Bone marrow (tissue), 2 donors: ENCODE measurements at places on chromosomes 11 and 22.
A peak's percentile ranks its signal among the peaks of the same experiment; 100 is the strongest.

- DNase-seq: no peak
Measured at GRCh38 chr11:98003606-98004371, 1017.0 kb upstream of the CNTN5 start.

GRCh38 chr22:41401781-41402648, 20.3 kb downstream of the TEF start:
- no peak for DNase-seq

DNA sequence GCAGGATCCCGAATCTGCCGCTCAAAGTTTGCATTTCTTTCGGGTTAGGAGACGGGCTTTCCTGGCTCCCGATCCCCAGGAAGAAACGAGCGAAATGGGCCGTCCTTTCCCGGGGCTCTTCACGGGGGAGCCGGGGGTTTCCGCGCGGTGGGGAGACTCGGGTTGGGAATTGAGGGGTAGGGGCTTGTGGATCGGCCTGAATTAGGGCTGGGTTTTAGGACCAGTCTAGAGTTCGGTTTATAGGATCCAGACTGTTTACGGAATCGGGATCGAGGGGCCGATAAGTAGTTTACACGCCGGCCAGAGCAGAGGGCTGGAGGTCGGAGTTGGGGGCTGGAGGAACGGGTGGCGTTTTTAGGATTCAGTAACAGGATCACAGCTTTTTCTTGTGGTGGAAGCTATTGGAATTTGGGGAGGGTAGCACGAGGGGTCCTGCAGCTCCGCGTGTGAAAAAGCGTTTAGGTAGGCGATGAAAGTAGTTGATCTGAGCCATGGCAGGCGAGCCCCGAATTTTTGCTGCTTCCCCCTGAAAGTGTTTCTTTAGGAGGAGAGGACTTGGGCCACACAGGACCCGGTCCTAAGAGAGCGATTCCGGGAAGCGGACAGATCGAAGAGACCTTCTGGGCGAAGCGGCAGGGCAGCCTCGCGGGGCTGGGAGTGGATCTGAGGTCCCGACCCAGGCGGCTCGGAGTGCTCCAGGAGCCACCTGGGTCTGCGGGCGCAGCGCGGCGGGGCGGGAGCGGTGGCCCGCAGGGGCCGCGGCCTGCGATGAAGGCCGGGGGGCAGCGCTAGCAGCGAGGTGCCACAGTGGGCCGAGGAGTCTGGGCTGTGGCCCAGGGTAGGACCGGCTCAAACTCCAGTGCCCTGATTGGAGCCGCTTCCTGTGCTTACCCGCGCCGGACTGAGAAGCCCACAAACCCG, 1.6 kb downstream of the PKNOX2 start:
- no peak for DNase-seq

DNA sequence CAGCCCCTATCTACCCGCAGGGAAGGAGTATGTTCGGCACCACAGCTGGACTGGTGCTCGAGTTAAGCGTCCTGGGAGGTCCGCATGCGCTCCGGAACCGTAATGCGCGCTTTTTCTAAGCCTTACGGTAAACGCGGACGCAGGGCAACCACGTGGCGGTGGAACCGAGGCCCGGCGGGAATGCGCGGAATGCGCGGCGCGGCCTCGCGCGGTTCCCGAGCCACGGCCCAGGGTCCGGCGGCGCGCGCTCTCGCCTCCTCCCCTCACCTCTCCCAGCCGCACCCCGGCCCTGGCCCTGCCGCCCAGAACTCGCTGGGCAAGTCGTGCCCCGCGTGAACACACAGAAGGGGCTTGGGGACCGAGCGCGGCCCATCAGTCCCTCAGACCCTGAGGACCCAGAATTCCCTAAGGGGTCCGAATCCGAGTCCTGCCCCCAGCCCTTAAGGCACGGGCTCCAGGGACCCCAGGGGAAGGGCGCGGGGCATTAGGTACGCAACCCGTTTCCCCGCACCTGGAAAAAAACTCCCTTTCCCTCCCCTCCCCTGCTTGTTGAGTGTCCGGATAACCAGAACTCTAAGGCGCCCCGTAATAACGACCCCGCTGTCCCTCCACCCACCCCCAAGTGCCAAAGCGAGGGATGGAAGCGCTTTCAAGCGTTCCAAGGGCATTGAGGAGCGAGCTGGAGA, 4.3 kb upstream of the CCND1 start:
- DNase-seq: no peak

DNA sequence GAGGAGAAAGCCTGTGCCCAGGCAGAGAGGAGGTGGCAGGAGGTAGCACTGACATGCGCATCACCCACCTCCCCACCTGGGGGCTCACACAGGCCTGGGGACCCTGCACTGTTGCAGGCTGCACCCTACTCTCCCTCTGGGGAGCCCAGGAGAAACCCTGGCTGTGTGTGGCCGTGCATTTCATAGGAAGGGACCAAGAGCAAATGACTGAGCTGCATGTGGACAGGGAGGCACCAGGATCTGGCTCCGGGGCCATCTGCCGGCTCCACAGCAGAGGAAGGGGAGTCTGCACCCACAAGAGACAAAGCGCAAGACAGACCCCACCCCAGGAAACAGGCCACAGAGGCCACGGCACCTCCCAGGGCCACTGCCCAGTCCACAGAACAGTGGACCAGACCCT, 22.7 kb downstream of the BID start:
- no peak for DNase-seq

GRCh38 chr11:18522388-18522787, 4.4 kb downstream of the TSG101 start:
- DNase-seq: no peak

GRCh38 chr22:46003271-46004091, 26.5 kb upstream of the WNT7B start:
- no peak for DNase-seq

DNA sequence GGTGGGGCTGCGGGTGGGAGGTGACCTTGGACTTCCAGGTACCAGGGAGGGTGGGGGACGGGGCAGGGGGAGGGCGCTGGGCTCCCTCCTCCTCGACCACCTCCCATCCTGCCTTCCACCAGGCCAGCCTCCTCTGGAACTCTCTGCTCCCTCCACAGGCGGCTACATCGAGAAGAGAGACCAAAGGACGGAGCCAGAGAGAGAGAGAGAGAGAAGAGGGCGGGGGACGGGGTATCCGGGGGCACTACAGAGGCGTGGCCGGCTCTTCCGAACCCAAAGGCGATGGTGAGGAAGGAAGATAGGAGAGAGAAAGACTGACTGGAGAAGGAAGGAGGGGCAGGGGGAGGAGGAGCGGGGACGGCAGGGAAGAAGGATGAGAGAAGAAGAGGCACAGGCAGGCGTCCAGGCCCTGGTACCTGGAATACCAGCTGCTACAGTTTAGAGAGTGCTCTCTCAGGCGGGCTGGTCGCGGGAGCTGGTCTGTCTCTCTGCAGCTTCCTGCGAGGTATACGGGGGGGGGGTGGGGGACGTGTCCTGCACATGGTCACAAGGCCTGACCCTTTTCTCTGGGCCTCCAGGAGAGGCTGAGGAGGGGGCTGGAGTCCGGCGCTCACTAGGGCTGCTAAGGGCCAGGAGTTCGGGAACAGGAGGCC, 38.0 kb downstream of the IGSF9B start:
- DNase-seq: no peak

DNA sequence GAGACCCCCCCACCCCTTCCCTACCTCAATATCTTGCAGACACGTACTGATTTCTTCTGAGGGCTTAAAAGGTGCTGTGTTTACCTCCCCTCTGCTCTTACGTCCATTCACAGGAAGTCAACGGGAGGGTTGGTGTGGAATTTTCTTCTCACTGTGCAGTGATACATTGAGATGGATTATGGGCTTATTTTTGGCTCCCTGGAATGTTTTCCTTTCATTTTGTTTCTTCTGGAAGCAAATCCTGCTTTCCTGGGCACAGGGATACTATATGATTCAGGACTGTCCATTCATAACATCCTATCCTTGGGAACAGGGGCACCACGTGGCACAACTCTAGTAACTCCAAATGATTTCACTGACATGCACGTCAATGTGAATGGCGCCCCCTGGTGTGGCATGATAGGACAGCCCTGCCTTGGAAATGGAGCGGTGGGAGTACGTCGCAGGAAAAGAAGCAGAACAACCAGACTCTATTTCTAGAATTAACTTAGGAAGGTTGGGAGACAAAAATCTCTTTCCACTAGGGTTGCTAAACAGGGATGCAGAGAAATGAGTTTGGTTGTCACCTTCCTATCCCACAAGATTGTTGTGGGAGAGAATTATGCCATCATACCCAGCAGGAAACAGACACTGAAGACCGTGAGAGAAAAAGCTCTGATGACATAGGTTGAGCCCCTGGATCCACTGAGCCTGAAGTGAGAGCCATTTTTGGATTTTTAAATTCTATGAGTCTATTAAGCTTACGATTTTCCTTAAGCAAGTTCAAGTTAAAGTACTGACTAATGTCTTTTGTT, 146.5 kb upstream of the RAG2 start:
- DNase-seq: peak; percentile 34

DNA sequence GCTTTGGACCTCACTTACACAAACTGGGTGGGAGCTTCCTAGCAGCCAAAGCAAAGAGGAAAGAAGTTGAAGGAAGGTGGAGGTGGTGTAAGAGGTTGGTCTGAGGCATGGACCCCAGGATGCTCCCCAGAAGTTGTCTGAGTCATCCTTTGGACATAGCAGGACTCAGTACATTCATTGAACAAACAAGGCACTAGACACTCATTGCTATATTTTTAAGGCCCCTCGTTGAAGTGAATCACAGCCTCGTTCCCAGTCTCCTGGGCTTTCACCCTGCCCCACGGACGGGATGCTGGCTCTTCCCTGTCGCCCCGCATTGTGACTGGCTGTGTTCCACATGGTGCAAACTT, 95.9 kb upstream of the FGF3 start:
- no peak for DNase-seq

DNA sequence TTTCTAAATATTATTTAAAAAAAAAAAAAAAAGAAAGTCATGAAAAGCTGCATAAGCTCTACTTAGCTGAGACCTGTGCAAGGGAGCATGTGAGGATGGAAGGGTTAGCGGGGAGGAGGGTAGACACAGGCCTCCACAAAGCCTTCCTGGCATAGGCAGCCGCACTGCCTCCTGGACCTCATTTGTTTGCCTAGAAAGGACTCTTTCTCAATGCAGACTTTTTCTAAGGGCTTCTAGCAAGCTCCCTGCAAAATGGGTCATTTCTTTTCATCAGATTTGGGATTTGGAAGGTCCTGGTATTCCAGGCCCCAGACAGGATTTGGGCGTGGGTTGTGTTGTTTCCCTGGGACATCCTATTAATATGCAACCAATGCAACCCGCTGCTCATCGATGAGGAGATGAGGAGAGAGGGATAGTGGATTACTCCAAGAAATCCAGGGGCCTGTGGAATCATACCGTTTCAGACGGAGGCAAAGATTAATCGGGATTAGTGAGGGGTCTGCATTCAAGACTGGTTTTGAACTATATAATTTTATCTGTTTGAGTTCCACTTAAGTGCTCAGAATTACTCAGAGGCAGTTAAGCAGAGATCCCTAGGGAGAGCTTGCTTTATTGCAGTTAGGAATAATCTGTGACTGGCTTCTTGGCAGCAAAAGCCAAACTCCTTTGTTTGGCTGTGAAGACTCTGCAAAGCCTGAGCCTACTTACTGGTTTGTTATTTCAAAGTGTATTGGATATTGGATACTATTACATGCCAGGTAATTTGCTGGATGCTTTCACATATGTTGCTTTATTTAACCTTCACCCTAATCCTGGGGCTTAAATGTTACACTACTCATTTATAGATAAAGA, 106.9 kb upstream of the NAV2 start:
- no peak for DNase-seq

GRCh38 chr11:110798201-110798900, 86.1 kb upstream of the ARHGAP20 start:
- DNase-seq: no peak

- DNase-seq: no peak
Measured at GRCh38 chr11:1350086-1350725, 39.5 kb upstream of the BRSK2 start.

DNA sequence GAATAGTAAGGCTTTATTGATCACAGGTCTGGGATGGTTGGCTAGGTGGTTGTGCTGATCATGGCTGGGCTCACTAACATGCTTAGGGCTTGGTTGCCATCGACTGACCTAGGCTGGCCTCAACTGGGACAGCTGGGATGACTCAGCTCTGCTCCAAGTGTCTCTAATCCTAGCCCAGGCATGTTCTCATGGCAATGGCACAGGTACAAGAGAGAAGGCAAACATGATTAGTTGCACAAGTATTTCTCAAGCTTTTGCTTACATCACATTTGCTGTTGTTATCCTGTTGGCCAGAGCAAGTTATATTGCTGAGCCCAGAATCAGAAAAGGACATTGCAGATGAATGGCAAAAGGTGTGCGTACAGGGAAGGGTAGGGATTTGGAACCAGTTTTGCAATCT, 68.5 kb upstream of the SLC35C1 start:
- no peak for DNase-seq

GRCh38 chr11:61814247-61814957, 2.4 kb downstream of the FADS1 start:
- DNase-seq: no peak
